ENCODE measurements at places on chromosomes 1 and 21.

- H3K27ac ChIP-seq, result no peak overlapping the region
- no peaks in the 10 kb centered on the region for H3K36me3 ChIP-seq
- peak overlapping the region; percentile 47 for H3K4me3 ChIP-seq
- peaks cover under 1% of the 10 kb centered on the region for H3K4me1 ChIP-seq
- DNase-seq, result no peak
- H3K27me3 ChIP-seq, result peaks cover 76% of the 10 kb centered on the region
Measured at GRCh38 chr21:41426676-41427404, 801 bp downstream of the MX1 start.

GRCh38 chr1:221527886-221528624 lies 213.8 kb downstream of the DUSP10 start:
- no peak overlapping the region for H3K4me3 ChIP-seq
- H3K27me3 ChIP-seq, result peaks cover 20% of the 10 kb centered on the region
- H3K4me1 ChIP-seq, result no peaks in the 10 kb centered on the region
- no peak overlapping the region for H3K27ac ChIP-seq
- DNase-seq, result no peak

DNA sequence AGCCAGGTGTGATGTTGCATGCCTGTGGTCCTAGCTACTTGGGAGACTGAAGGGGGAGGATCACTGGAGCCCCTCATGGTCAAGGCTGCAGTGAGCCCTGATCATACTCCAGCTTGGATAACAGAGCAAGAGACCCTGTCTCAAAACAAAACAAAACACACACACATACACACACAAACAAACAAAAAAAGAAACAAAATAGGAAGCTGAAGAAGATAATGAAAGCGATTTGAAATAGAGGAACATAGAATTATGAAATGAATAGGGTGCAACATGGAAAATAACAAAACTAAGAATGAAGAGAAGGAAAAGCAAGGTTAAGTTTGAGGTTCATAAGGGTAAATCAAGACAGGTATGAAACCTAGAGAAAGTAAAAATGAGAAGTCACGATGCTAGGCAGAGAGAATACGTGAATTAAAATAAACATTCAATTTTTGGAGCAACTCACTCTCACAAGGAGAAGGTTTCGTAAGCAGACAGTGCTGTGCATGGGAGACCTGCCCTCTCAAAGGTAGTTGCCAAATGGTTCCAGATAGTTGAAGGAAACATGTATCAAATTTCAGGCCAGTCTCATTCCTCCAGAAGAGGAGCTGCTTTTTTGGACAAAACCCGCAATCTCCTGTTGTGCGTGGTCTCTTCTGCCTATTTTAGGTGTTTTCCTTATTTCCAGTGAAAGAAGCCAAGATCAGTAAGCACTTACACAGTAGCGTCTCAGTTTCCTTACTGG lies 3.3 kb downstream of the CD46 start:
- H3K4me1 ChIP-seq, result peaks cover 61% of the 10 kb centered on the region
- H3K27ac ChIP-seq, result peak overlapping the region; percentile 1
- peak overlapping the region; percentile 100 for H3K4me3 ChIP-seq
- H3K27me3 ChIP-seq, result no peaks in the 10 kb centered on the region
- H3K36me3 ChIP-seq, result peaks cover 34% of the 10 kb centered on the region

DNA sequence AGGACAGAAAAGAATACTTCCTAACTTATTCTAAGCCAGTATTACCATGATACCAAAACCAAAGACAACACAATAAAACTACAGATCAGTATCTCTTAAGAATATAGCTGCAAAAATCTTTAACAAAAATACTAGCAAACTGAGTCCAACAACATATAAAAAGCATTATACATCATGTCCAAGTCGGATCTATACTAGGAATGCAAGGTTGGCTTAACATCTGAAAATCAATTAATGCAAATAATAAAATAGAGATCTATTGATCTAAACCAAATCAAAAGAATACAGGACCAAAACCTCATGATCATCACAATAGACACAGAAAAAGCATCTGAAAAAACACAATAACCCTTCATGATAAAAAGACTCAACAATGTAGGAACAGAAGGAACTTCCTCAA lies 18.9 kb downstream of the TAF1A start:
- no peaks in the 10 kb centered on the region for H3K27me3 ChIP-seq
- no peak for DNase-seq
- H3K4me1 ChIP-seq, result no peaks in the 10 kb centered on the region
- H3K36me3 ChIP-seq, result peaks cover 89% of the 10 kb centered on the region

GRCh38 chr1:29474274-29475244 lies 238.2 kb downstream of the PTPRU start:
- peaks cover 77% of the 10 kb centered on the region for H3K4me1 ChIP-seq
- DNase-seq, result no peak

DNA sequence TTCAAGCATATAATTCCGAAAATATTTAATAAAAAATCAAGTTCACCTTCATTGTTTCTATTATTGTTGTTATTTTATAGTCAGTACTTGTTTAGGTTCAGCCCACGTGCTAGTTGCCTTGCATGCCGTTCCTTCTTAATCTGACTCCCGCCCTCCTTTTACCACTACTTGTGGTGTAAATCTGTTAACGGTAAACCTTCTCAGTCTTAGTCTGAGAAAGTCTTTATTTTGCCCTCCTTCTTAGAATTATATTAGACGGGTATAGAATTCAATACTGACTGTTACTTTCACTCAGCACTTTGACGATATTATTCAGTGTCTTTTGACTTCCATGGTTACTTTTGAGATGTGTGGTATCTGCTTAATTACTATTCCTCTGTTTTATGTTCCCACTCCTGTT lies 104.8 kb downstream of the RGL1 start:
- no peak overlapping the region for H3K4me3 ChIP-seq
- H3K27me3 ChIP-seq, result no peaks in the 10 kb centered on the region
- no peak for DNase-seq

- H3K27me3 ChIP-seq, result peaks cover 95% of the 10 kb centered on the region
- no peaks in the 10 kb centered on the region for H3K36me3 ChIP-seq
- H3K27ac ChIP-seq, result no peak overlapping the region
- DNase-seq, result no peak
- H3K4me1 ChIP-seq, result peaks cover 34% of the 10 kb centered on the region
- H3K4me3 ChIP-seq, result no peak overlapping the region
Measured at GRCh38 chr1:156643778-156644092, 1.8 kb downstream of the BCAN start.
